Activated CD4-positive, CD25-positive, alpha-beta regulatory T cell (primary cell): ENCODE measurements at places on chromosomes 5 and 9.

- no peak for DNase-seq
These were observed 5.8 kb upstream of the HAND1 start for GRCh38 chr5:154483654-154484392.

- no peak for DNase-seq
These were observed 112.2 kb downstream of the MTX3 start for GRCh38 chr5:79878721-79879336.

GRCh38 chr5:132056610-132057497, 3.6 kb upstream of the IL3 start:
- no peak for DNase-seq

GRCh38 chr5:154273963-154274827, 83.7 kb downstream of the GALNT10 start:
- DNase-seq: no peak

GRCh38 chr9:91118704-91119025, 243.1 kb downstream of the AUH start:
- no peak for DNase-seq

GRCh38 chr5:167880420-167880819, 411.0 kb upstream of the WWC1 start:
- DNase-seq: no peak

GRCh38 chr5:59579101-59579823, 314.3 kb downstream of the PDE4D start:
- DNase-seq: no peak

DNA sequence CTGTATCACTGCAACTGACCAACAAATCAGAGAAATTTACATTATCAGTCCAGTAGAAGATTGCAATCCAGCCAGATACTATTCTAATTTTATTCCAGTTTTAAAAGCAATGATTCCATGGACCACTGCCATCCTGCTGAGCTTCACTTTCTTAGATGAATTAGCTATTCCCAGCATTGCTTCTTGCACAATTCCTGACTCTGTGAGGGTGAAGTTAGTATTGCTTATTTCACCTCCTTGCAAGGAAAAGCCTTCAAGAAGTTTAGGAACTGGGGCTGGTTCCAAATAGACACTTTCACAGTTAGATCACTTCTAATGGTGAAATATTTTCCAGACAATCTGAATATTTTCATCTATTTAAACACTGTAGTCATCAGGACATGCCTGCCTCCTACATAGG, 338.6 kb upstream of the TNC start:
- DNase-seq: no peak

DNA sequence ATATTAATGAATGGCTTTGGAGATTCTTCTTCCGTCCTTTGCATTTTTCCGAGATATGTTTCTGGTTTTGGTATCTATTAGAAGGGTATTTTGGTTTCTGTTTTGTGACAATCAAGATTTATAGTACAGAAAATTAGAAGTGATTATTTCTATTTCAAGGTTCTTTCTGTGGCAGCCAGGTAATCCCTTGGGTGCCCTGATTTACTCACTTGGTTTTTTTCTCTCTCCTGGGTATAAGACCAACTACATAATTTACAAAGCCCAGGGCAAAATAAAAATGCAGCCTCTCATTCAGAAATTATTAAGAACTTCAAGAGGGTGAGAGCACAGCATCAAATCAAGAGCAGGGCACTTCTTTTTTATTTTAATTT, 2.0 kb upstream of the RNF14 start:
- DNase-seq: no peak

GRCh38 chr9:87201351-87201751, 254.0 kb upstream of the GAS1 start:
- no peak for DNase-seq

DNA sequence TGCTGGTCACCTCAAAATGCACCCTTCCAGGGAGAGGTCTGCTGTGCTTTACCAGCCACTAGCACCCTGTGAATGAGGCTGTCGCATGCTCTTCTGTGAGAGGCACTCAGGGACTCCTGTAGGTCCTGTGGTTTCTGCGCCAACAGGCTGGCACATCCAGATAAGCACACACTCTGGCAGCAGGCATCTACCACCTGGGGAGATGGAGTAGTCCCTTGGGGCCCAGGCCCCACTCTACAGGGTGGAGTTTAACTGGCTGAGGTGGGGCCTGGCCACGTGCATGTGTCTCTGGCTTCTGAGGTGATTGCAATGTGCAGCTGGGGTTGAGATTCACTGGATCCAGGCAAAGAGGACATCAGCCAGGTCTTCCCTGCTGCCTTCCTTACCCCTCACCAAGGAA, 32.3 kb downstream of the TMEM174 start:
- DNase-seq: no peak

- no peak for DNase-seq
These were observed 513.6 kb downstream of the SLCO4C1 start for GRCh38 chr5:101782352-101783103.

DNA sequence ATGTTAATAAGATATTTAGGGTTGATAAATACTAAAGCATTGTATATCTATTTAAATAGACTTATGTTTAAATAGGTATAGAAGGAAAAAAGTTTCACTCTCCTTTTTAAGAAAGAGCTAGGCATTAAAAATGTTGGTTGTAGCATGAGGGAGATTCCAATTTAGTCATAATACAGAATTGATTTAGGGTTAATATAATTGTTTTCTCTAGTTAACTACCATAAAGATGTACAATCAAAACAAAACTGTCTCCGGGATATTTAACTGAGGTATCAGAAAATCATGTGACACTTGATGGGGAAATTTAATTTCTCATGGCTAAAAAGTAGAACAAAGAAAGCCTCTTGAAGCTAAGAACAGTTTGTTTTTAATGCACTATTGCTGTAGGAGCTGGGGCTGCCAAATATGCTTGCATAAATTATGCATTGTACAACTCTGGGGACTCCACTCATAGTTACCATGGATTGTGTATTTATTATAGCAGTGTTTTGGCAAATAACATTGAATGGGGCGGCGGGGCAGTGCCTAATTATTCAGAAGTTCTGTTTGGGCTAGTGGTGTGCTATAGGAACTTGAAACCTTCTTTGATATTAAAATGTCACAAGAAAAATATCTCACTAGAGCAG, 44.2 kb downstream of the SMC2 start:
- no peak for DNase-seq

GRCh38 chr9:32455738-32456137, 70.3 kb downstream of the RIGI start:
- no peak for DNase-seq

DNA sequence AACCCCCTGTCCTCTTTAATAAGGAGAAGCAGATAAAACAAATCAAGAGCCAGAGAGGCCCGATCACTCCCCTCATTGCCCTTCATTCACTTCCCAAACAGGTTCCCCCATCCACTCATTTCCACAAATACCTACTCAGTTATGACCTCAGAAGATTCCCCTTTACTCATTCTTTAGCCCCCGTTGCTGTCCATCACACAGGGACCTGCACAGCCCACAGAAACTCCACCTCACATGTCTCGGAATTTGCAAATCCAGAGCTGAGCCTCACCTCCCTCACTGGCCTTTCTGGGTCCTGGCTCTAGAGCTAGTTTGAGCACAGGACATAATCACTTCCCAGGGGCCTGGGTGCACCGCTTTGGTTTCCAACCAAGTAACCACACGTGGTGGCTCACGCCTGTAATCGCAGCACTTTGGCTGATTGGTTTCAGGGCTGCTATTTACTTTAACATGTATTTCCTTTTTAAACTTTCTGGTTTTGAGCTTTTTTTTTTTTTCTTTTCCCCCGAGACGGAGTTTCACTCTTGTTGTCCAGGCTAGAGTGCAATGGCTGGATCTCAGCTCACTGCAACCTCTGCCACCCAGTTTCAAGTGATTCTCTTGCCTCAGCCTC, 17.8 kb downstream of the ATP6V0E1 start:
- DNase-seq: no peak

- no peak for DNase-seq
These were observed 811.0 kb downstream of the NR2F1-AS1 start for GRCh38 chr5:92769978-92770377.

DNA sequence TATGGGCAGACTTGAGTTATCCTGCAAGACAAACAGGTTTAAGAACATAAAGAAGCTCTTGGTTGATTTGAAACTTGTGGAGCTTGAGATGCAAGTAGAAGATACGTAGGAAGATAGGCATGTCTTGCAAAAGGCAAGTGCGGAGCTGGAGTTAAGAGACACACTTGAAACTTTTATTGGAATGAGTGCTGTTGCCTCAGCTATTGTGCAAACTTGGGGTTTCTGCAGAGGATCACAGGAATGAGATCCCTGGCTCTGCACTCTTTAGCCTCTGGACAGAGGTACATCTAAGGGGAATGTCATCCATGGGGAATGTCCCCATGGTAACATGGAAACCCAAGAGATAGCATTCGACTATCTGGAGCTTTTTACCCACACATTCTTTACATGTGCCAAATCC, 121.1 kb downstream of the ADCY2 start:
- no peak for DNase-seq

DNA sequence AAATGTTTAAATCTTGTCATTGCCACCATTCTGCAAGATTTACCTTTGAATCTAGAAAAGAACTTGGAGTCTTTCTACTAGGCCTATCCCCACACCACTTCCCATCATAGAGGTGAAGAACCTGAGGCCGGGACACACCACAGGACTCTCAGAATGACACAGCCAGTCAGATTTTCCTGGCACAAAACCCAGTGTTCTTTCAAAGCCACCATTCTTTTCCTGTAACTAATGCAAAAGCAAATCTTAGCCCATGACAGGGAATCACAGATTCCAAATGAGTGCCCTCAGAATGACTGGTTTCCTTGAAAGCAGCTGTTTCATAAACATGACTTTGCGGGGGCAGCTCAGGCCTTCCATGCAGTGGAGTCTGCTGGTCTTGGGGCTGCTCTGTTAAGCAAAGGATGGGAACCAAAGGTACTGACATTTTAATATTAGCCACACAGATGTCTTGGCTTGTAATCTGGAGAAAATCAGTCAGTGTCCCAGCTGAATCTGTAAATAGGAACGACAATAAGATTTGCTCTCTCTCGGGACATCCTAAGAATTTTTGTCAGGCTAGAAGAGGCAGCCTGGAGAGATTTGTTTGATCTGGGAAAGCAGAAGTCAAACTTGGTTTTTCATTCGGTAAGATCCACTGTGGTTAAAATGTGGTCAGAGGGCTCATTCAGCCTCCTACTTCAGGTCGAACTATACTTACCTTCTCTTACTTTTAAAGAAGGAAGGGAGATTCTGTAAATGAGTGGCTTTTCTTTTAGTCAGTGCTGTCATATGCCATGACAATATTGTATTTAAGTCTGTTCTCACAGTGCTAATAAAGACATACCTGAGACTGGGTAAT, 115.1 kb downstream of the PALM2AKAP2 start:
- DNase-seq: no peak

DNA sequence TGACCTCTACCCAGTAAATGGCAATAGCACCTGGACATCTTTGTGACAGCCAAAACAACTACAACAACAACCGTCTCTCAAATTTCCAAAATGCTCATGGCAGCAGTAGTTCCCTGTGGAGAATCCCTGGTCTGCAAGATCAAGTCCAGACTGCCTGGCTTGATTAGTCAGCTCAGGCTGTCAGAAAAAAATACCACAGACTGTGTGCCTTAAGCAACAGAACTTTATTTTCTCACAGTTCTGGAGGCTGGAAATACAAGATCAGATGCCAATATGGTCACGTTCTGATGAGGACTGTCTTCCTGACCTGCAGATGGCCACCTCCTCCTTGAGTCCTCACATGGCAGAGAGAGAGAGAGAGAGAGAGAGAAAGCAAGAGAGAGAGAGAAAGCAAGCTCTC, 52.3 kb upstream of the MOCS2 start:
- no peak for DNase-seq

GRCh38 chr9:98215821-98216220, 23.4 kb upstream of the CORO2A start:
- DNase-seq: no peak

DNA sequence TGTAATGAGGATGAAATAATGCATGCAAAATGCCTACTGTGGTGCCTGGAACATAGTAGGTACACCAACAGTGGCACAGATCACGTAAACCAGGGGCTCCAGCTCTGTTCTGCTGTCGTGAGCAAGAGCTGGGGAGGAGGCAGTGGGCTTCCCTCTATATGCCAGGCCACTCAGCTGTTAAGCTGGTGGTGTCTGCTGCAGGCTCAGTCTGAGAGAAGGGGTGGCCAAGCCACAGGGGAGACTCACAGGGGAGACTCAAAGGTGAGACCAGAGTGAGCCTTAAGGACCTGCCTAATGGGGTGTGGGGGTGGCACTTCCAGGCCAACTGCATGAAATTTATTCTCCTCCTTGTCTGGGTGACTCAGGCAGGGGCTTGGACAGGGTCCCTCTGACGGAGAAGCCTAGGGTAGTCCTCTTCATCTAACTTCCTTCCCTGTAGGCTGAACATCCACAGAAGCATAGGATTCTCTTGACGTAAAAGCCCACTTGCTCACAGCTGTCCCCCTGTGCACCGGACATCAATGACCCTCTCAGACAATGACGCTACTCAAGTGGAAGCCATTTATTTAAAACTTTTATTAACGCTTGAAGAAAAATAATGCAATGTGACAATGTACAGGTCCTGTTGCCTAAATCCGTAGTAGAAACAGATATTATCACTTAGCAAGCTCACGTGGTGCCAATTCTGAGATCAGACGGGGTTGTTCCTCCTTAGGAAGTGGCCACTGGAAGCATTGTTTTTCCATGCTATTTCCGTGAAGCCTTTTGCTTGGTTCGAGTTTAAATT, 13.9 kb downstream of the STC2 start:
- DNase-seq: no peak

DNA sequence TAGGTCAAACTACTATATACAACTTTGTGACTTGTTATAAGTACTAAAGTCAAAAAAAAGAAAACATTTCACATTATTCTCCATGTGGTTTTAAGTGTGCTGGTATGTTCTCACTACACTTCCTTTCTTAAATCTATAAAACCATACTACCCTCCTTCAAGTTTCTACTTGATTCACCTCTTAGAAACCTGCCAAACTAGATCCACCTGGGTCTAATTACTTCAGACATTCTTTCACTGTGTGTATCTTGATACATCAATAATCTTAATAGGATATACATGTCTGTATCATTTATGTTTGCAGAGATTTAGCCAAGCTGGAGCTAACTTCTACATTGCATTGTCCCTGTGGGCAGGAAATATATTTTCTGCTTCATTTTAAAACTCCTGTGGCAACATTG, 1012.6 kb downstream of the EFNA5 start:
- no peak for DNase-seq

DNA sequence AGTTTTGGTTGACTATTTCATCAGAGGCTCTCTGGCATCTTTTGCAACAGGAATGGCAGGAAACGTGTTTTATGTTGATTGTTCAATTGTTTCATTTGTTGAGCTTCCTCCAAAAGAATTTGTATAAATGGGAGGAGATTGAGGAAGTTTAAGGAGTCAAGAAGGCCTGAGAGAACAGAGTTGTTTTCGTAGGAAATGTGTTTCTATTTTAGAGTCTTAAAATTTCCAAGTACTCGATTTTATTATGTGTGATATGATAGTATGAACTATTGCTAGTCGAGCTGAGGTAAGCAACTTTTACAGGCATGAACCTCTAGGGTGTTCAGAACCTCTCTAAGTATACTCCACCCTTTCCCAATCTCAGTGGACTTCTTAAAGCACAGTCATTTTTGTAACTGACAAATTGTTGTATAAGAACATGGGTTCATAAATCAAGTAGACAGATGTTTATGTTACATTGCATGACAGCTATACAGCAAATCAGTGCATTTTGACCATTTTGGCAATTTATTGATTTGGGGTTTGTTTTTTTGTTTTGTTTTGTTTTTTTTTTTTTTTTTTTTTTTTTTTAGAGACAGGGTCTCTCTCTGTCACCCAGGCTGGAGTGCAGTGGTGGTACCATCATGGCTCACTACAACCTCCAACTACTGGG, 47.4 kb downstream of the POLK start:
- DNase-seq: no peak
